Activated CD4-positive, CD25-positive, alpha-beta regulatory T cell treated with anti-CD3 and anti-CD28 coated beads, Interleukin-2, amount 50 U/mL, for 24 hours (primary cell): ENCODE measurements at places on chromosomes 7 and 10.

GRCh38 chr7:69640216-69640615 lies 41.9 kb downstream of the AUTS2 start:
- no peak for ATAC-seq

DNA sequence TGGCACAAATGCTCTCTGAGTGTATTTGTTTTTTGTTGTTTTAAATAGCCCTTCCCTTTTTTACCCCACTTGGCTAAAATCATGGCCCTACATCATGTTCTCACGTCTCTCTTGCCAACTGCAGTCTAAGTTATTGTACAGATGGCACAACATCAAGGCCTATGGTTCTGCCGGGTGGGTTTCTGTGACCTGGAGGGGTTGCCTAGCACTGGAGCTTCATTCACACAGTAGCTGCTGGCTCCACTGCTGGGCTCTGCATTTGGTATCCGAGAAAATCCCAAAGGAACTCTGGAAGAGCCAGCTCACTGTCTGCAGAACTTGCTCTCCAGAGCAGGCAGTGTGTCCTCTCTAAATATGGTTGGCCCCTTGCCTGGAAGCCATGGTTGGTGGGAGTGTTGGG lies 120.6 kb downstream of the LRRC4 start:
- ATAC-seq, result no peak

DNA sequence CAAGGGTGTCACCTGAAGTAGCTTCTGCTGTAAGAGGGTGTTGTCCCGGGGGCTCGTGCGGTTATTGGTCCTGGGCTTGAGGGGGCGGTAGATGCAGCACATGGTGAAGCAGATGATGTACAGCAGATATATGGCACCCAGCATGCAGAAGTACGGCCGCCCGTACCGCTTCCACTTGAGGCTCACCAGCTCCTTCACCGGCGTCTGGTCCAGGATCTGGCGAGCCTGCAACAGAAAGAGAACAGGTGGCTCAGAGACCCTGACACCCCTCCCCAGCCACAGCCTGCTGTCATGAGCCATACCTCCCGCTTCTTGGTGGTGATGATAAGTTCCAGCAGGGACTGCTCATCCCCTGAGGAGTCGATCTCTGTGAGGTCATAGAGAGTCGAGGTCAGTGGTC lies 10.1 kb downstream of the TRPV6 start:
- ATAC-seq, result no peak

DNA sequence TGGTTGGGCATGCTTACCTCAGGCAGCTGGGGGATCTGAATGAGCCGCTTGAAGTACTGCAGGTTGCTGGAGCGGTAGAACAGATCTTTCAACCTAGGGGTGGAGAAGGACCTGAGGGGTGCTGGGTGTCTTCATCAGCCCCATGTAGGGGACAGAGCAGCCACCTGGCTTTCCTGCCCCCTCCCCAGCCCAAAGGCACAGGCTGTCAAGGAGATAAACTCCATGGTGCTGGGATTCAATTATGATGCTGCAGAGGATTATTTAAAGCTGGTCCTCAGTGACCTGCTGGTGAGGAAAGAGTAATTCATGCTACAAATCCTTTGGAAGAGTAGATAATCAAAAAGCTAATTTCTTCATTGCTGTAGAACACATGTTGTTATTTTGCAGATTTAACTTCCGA lies 71.1 kb downstream of the SPDYE5 start:
- no peak for ATAC-seq

- peak; percentile 51 for ATAC-seq
These were observed 87.8 kb downstream of the BTRC start for GRCh38 chr10:101441541-101442455.

DNA sequence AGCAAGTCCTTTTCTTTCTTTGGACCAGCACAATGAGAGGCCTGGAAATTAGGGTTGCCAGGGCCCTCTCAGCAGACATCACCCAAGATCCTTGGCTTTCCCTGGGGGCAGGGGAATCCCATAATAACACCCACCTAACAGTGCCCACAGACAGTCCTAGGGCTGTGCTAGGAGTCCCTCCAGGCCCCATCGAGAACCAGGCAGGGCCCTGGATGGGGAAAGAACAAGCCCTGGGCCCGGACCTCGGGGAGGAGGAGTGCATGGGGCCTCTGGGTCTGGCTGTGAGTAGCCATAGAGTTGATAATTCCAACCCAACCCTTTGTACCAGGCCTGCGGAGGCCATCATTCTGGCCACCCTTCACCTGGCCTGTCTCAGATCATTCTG lies 201.2 kb upstream of the ZMIZ1 start:
- no peak for ATAC-seq
